Endothelial cell of umbilical vein (primary cell): ENCODE measurements at places on chromosomes 16 and 17. TPM values are rescaled to one million over a fixed set of nuclear protein-coding genes. Genes with fewer than 3 reads are reported as not detected.

The CD300LF gene
- not detected in 2 replicates for total RNA-seq

The GPR139 gene
- not detected in 2 replicates for total RNA-seq

The MT3 gene
- not detected in 2 replicates for total RNA-seq

The CA10 gene
- not detected in 2 replicates for total RNA-seq

The DOC2A gene
- total RNA-seq: 0.58 and 0.60 TPM in 2 replicates
